ENCODE measurements at places on chromosomes 1 and 21.
A peak's percentile ranks its signal among the peaks of the same experiment; 100 is the strongest.

- DNase-seq, result no peak
These were observed 65.6 kb upstream of the SLC44A3 start for GRCh38 chr1:94754570-94754969.

DNA sequence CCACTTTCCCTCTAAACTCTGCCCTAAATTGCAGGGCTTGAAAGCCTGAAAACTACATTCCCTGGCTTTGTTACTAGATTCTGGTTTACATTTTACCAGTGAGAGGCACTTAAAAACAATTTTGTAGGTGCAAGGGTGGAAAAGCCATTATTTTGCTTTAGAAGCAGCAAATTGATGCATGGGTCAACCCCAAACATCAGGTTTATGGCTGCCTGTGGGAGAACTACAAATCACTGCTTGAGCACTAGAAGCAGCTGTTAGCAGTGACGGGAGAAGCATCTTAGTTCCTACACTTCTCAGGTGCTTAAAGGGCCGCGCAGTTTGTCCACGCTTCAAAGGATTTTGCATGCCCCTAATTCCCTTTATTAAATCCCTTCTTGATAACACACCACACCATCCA lies 417.2 kb downstream of the PCP4 start:
- no peak for DNase-seq

- DNase-seq, result no peak
These were observed 355.8 kb downstream of the GPATCH2 start for GRCh38 chr1:217274927-217275654.

GRCh38 chr21:42431196-42431595 lies 27.5 kb downstream of the UBASH3A start:
- no peak for DNase-seq

DNA sequence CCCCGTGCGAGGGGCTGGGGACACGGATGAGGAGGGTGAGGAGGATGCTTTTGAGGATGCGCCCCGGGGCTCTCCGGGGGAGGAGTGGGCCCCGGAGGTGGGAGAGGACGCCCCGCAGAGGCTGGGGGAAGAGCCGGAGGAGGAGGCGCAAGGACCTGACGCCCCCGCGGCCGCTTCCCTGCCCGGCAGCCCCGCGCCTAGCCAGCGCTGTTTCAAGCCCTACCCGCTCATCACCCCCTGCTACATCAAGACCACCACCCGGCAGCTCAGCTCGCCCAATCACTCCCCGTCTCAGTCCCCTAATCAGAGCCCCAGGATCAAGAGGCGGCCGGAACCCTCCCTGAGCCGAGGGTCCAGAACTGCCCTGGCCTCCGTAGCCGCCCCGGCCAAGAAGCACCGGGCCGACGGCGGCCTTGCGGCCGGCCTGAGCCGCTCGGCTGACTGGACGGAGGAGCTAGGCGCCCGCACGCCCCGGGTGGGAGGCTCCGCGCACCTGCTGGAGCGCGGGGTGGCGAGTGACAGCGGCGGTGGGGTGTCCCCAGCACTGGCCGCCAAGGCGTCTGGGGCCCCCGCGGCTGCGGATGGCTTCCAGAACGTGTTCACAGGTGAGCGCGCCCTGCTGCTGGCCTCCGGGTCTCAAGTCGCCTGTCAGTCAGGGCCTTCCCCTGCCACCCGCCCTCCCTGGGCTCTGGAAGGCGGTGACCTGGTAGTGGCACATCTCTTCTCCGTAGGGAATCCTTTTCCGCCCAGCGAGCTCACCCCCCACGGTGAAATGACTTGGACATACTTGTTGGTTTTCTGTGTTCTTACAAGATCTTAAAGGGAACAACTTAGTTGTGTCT lies 1.7 kb downstream of the FMN2 start:
- peak; percentile 66 for DNase-seq

DNA sequence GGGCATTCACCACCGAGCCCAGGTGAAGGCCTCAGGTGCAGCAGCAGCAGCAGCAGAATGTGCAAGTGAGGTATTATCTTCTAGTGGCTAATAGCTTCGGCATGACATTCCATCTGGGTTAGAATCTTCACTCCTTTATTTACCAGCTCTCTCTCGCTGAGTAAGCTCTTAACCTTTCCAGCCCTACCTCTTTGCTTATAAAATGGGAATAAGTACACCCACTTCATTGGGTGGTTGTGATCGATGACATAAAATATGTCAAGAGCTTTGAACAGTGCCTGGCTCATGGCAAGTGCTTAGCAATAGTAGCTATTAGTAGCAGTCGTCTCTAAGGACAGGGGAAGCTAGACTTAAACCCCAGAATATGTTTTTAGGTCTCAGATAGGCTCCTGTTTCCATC lies 149.5 kb downstream of the NOS1AP start:
- DNase-seq, result peak; percentile 50

GRCh38 chr1:236495467-236496112 lies 28.2 kb upstream of the LGALS8 start:
- peak; percentile 58 for DNase-seq

GRCh38 chr1:182348961-182349747 lies 42.4 kb downstream of the GLUL start:
- no peak for DNase-seq

DNA sequence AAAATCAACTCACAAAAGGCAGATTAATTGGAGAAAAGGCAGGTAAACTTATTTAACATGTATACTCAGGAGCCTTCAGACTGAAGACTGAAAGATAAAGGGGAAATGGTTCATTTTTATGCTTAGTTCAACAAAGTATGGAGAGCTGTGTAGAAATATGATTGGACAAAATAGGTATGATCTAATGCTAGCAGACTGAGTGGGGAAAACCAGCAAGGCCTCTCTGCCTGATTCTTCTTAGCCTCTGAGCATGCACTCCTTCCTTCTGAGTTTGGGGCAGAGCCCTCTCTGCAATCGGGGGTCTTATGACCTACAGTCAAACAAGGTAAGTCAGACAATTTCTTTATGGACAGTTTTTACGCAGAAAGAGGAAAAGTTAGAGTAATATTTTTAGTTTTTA lies 38.8 kb upstream of the SUCO start:
- no peak for DNase-seq

- no peak for DNase-seq
These were observed 105.9 kb downstream of the SIPA1L2 start for GRCh38 chr1:232524056-232524455.

- no peak for DNase-seq
These were observed 20.6 kb upstream of the MAGI3 start for GRCh38 chr1:113369699-113370098.

- DNase-seq, result no peak
These were observed 2.0 kb upstream of the NID1 start for GRCh38 chr1:236066828-236067386.

- peak; percentile 69 for DNase-seq
These were observed 114.7 kb upstream of the WNT4 start for GRCh38 chr1:22257290-22258275.

GRCh38 chr21:16842696-16843035 lies 670.2 kb upstream of the CXADR start:
- DNase-seq, result no peak

GRCh38 chr1:232363008-232363407 lies 266.9 kb downstream of the SIPA1L2 start:
- DNase-seq, result no peak

- DNase-seq, result no peak
These were observed 84.4 kb upstream of the TTC39A start for GRCh38 chr1:51414811-51415210.

- peak; percentile 90 for DNase-seq
These were observed 42.4 kb upstream of the BACH1 start for GRCh38 chr21:29256126-29256910.

GRCh38 chr1:19800076-19800804 lies 524 bp upstream of the TMCO4 start:
- DNase-seq, result no peak

DNA sequence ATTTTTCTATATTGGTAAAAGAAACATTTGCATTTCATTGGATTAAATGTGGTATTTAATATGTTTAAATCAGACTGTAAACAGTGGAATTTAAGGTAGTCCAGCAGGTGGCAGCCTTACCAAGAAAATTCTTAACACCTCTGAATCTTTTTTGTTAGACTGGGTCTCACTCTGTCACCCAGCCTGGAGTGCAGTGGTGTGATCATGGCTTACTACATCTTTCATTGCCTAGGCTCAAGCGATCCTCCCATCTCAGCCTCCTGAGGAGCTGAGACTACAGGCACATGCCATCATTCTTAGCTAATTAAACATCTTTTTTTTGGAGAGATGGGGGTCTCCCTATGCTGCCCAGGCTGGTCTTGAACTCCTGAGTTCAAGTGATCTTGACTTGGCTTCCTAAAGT lies 98.8 kb downstream of the RABGAP1L start:
- DNase-seq, result peak; percentile 50

DNA sequence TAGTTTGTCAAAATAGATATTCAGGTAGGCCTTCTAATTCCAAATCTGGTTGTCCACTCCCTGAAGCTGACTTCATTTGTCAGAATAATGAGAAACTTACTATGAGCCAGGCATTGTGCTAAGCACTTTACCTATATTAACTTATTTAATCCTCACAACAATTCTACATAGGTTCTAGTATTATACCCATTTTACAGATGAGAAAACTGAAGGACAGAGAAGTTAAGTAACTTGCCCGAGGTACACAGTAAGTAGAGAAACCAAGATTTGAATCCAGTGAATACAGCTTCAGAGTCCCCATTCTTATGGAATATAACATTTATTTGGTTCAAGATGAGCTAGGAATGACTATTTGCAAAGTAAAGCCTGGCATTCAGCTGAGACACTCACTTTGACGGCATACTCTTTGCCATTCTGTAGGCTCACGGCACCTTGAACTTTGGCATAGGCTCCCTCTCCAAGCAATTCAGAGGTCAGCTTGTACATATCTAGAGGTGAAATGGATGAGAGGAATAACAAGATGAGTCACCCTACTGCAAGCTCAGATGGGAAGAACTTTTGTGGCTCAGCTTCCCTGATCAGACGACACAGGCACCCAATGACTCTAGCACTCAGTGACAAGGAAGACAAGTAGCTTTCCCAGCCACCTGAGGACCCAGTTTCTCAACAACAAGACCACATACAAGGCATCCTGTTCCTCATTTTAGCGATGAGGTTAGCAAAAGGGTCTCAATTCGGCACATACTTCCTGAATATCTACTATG lies 23.7 kb downstream of the MKNK1 start:
- DNase-seq, result no peak

DNA sequence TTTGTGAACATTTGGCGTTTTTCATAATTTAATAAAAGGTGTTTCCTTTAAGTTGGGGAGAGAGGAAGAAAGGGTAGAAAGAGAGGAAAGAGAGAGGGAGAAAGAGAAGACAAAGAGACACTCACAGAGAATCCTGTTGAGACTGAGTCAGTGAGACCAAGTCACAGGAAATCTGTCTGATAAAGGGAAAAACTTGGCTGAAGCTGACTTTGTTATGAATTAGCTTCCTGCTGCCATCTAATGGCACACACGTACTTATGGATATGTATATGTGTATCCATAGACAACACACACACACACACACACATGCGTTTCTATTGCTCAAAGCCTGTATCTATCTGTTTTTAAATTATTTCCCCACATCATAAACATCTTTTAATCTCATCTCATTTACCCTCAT lies 42.5 kb upstream of the DISC1 start:
- DNase-seq, result peak; percentile 17

- no peak for DNase-seq
These were observed 217.6 kb upstream of the SAMSN1 start for GRCh38 chr21:14763695-14764064.
